Effector memory CD4-positive, alpha-beta T cell (primary cell): ENCODE measurements at places on chromosomes 7 and 10.

GRCh38 chr7:21616796-21617436 is 74.1 kb downstream of the DNAH11 start:
- no peak overlapping the region for H3K27ac ChIP-seq
- DNase-seq, result no peak
- no peaks in the 10 kb centered on the region for H3K27me3 ChIP-seq

GRCh38 chr10:12984165-12984747 is 17.3 kb downstream of the CCDC3 start:
- H3K36me3 ChIP-seq, result no peaks in the 10 kb centered on the region
- H3K27me3 ChIP-seq, result no peaks in the 10 kb centered on the region
- no peak overlapping the region for H3K27ac ChIP-seq
- no peak overlapping the region for H3K4me3 ChIP-seq
- no peaks in the 10 kb centered on the region for H3K4me1 ChIP-seq

DNA sequence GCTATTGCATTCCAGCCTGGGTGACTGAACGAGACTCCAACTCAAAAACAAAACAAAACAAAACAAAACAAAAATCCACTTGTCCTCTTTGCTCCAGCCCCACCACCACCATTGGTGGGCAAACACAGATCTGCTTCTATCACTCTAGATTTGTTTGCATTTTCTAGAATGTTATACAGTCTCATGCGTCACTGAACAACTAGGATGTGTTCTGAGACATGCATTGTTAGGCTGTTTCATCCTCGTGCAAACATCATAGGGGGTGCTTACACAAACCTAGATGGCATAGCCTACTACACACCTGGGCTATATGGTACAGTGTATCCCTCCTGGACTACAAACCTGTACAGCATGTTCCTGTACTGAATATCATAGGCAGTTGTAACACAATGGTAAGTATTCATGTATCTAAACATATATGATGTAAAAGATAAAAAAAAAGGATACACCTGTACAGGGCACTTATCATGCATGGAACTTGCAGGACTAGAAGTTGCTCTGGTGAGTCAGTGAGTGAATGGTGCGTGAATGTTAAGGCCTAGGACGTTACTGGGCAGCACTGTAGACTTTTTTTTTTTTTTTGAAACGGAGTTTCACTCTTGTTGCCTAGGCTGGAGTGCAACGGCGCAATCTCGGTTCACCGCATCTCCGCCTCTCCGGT is 45.3 kb downstream of the BTBD16 start:
- H3K27ac ChIP-seq, result no peak overlapping the region
- no peaks in the 10 kb centered on the region for H3K27me3 ChIP-seq
- no peaks in the 10 kb centered on the region for H3K36me3 ChIP-seq
- no peaks in the 10 kb centered on the region for H3K4me1 ChIP-seq
- H3K4me3 ChIP-seq, result no peak overlapping the region
- no peak for DNase-seq

GRCh38 chr7:114821030-114821900 is 100.6 kb upstream of the MDFIC start:
- no peaks in the 10 kb centered on the region for H3K27me3 ChIP-seq
- H3K27ac ChIP-seq, result no peak overlapping the region
- H3K4me1 ChIP-seq, result no peaks in the 10 kb centered on the region
- H3K36me3 ChIP-seq, result no peaks in the 10 kb centered on the region
- H3K4me3 ChIP-seq, result no peak overlapping the region

- H3K4me3 ChIP-seq, result no peak overlapping the region
- no peaks in the 10 kb centered on the region for H3K36me3 ChIP-seq
- no peak overlapping the region for H3K27ac ChIP-seq
- H3K4me1 ChIP-seq, result no peaks in the 10 kb centered on the region
- DNase-seq, result no peak
Measured at GRCh38 chr10:25842146-25842545, 91.9 kb upstream of the MYO3A start.

- no peaks in the 10 kb centered on the region for H3K4me1 ChIP-seq
- no peak overlapping the region for H3K27ac ChIP-seq
- DNase-seq, result no peak
- H3K36me3 ChIP-seq, result no peaks in the 10 kb centered on the region
Measured at GRCh38 chr10:35908451-35908850, 266.4 kb upstream of the FZD8 start.

DNA sequence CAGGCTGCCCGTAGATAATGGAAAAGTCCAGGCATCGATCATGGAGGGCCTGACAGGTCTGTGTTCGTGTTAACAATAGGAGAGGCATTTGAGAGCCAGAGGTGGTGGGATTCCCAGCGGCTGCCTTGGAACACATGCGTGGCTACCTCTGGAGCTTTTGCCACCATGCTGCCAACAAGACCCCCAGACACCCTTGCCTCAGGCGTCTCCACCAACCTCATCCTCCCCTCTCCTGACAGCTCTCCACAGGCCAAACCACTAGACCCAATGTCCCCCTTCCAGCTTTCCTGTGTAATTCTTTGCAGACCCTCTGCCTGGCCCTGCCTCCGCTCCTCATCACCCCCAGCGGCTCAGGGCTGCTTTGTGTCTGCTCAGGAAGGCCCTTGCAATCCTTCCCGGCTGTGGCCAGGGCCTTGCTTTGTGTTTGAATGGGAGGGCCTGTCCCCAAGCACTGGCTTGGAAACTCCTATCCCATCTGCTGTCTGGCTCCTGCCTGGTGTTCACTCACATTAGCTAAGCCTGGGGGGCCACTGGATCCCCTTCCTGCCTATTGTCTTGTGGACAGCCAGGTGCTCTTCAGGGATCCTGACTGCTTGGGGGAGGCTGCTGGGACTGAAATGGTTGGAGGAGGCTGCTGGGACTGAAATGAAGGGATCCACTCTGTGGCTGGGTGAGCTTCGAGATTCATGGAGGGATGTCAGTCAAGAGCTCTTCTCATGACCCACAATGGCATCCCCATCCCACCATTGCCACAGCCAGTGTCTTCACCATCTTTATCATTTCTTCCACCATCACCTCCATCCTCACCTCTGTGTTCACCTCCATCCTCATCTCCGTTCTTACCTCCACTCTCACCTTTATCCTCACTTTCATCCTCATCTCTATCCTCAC is 60.8 kb upstream of the ELN start:
- no peaks in the 10 kb centered on the region for H3K4me1 ChIP-seq
- no peaks in the 10 kb centered on the region for H3K36me3 ChIP-seq
- H3K27me3 ChIP-seq, result no peaks in the 10 kb centered on the region
- no peak overlapping the region for H3K4me3 ChIP-seq
- H3K27ac ChIP-seq, result no peak overlapping the region
- no peak for DNase-seq

DNA sequence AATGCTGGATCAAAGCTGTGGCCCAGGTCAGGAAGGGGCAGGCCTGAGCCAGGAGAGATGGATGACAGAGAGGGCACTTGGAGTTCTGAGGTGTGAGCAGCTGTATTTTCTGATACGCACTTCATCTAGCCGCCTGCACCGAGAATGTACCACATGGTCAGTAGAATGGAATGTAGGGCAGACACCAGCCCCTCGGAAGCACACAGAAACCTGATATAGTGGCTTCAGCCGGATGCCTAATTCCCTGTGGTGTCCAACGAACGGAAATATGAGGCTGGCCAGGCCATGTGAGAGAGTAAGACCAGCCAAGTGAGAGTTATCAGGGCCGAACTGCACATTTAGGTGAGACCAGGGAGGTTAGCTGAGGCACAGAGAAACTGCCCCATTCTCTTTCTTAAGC is 46.7 kb upstream of the PLCE1 start:
- H3K27ac ChIP-seq, result no peak overlapping the region
- H3K36me3 ChIP-seq, result no peaks in the 10 kb centered on the region
- no peaks in the 10 kb centered on the region for H3K27me3 ChIP-seq
- no peak for DNase-seq

GRCh38 chr7:81857385-81857784 is 87.5 kb upstream of the HGF start:
- no peaks in the 10 kb centered on the region for H3K4me1 ChIP-seq
- H3K27me3 ChIP-seq, result no peaks in the 10 kb centered on the region
- no peak overlapping the region for H3K4me3 ChIP-seq
- no peaks in the 10 kb centered on the region for H3K36me3 ChIP-seq

DNA sequence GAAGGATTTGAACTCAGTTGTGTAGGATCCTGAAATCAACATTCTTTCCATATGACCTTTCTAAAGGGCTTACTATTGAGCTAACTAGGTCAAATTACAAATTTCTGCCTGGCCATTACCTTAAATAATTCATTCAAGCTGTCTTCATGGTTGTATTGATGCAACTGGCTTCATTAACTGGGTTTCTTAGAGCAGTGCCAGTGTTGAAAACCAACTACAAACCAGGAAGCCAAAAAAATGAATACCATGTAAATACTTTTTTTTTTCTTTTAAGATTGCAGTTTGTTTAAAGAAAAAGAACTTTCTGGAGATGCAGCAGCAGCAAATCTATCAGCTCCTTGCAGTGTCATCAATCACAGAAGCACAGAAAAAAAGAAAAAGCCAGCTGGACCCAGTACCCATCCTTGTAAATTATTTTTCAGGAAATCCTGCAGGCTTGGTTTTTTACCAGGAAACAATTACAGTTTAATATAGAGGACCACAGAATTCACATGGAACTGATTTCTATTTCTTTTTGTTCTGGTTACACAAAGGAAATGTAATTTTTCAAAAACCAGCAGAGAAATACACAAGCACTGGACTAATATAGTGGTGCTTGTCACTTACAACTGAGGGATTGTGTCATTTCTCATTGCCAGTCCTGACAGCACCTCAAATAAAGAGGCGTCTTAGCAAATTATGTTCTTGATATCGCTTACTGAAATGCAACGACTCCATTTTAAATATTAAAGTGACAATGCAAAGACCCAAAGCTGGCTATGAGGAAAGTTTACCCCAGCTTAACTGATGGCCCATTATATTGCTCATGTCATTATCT is 131.9 kb downstream of the TMEM26 start:
- DNase-seq, result no peak
- H3K27ac ChIP-seq, result no peak overlapping the region
- no peaks in the 10 kb centered on the region for H3K27me3 ChIP-seq
- H3K36me3 ChIP-seq, result no peaks in the 10 kb centered on the region
- no peaks in the 10 kb centered on the region for H3K4me1 ChIP-seq
- H3K4me3 ChIP-seq, result no peak overlapping the region

DNA sequence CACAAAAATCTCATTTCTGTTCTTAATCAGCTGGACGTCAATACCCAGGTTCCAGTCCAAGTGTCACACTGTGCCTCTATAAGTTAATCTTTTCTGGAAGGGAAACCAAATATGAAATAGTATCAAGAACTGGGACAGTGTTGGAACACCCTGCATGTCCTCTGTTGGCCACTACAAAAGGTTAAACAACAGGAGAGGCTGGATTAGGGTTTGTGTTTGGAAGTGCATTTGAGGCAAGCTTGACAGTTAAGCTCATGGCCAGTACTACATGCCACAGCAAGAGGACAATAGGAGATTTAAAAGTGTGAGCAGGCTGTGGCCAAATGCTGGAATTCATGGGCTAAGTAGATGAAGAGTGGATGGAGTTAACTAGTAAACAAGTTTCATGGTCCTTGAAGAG is 751.5 kb downstream of the AUTS2 start:
- no peak overlapping the region for H3K27ac ChIP-seq
- no peaks in the 10 kb centered on the region for H3K4me1 ChIP-seq
- no peak for DNase-seq

GRCh38 chr10:131641231-131641630 is 259.6 kb upstream of the PPP2R2D start:
- no peak overlapping the region for H3K4me3 ChIP-seq
- no peaks in the 10 kb centered on the region for H3K4me1 ChIP-seq
- H3K36me3 ChIP-seq, result no peaks in the 10 kb centered on the region

GRCh38 chr10:5890452-5890915 is 441 bp downstream of the FBH1 start:
- peak overlapping the region; percentile 84 for H3K4me3 ChIP-seq
- H3K4me1 ChIP-seq, result peaks cover 12% of the 10 kb centered on the region
- peaks cover 7% of the 10 kb centered on the region for H3K36me3 ChIP-seq
- no peaks in the 10 kb centered on the region for H3K27me3 ChIP-seq
- peak overlapping the region; percentile 76 for H3K27ac ChIP-seq

- DNase-seq, result no peak
- no peaks in the 10 kb centered on the region for H3K27me3 ChIP-seq
- no peak overlapping the region for H3K27ac ChIP-seq
- H3K36me3 ChIP-seq, result no peaks in the 10 kb centered on the region
Measured at GRCh38 chr7:80699045-80699638, 60.7 kb downstream of the CD36 start.

DNA sequence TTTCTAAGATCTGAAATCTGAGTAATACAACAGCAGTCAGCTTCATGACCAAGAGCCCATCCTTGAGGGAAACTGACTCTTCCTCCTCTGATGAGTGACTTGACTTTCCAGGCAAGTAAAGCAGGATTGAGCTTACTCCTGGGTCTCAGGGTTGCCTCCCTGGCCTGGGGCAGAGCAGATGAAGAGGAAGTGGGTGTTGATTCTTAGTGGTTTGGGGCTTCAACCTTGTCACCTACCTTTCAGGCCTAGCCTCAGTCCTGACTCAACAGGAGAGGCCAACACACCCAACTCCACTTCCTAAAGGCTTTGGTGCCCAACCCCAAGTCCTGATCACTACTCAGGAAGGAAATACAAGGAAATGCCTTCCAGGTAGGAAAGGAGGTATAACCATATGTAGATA is 54.1 kb downstream of the KCNMA1 start:
- no peaks in the 10 kb centered on the region for H3K27me3 ChIP-seq
- H3K4me3 ChIP-seq, result no peak overlapping the region
- H3K36me3 ChIP-seq, result no peaks in the 10 kb centered on the region
- no peak overlapping the region for H3K27ac ChIP-seq
- no peak for DNase-seq
- no peaks in the 10 kb centered on the region for H3K4me1 ChIP-seq

GRCh38 chr10:11573497-11573896 is 38.0 kb downstream of the USP6NL start:
- DNase-seq, result no peak
- H3K4me1 ChIP-seq, result no peaks in the 10 kb centered on the region
- H3K4me3 ChIP-seq, result no peak overlapping the region
- no peaks in the 10 kb centered on the region for H3K36me3 ChIP-seq
- H3K27me3 ChIP-seq, result no peaks in the 10 kb centered on the region
- H3K27ac ChIP-seq, result no peak overlapping the region

- no peak overlapping the region for H3K27ac ChIP-seq
- H3K4me1 ChIP-seq, result no peaks in the 10 kb centered on the region
- H3K4me3 ChIP-seq, result no peak overlapping the region
- no peaks in the 10 kb centered on the region for H3K36me3 ChIP-seq
- H3K27me3 ChIP-seq, result no peaks in the 10 kb centered on the region
Measured at GRCh38 chr7:136062625-136063325, 85.6 kb upstream of the MTPN start.

DNA sequence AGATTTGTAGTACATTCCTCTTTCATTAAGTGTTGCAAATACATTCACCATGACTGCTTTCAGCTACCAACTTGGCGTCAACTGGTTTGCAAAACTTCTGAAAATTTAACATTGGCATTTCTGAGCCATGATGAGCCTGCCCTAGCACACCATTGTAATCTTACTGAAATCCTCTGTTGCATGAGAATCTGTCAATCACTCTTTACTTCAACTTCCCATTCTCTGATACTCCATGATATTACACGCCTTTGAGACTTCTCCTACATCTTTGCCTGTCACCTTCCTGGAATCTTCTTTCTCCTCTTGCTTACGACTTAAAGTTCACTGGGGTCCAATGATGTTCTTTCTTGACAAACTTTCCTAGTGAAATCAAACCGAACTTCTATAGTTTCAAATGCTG is 32.2 kb downstream of the EBLN1 start:
- H3K27me3 ChIP-seq, result peaks cover 4% of the 10 kb centered on the region
- no peak overlapping the region for H3K27ac ChIP-seq
- H3K36me3 ChIP-seq, result no peaks in the 10 kb centered on the region
- DNase-seq, result no peak
- no peak overlapping the region for H3K4me3 ChIP-seq
